ENCODE measurements at places on chromosomes 11 and 22.

- DNase-seq, result no peak
Measured at GRCh38 chr11:98710986-98711385, 309.8 kb upstream of the CNTN5 start.

GRCh38 chr11:63146581-63146980 is 2.6 kb upstream of the SLC22A24 start:
- DNase-seq, result no peak

DNA sequence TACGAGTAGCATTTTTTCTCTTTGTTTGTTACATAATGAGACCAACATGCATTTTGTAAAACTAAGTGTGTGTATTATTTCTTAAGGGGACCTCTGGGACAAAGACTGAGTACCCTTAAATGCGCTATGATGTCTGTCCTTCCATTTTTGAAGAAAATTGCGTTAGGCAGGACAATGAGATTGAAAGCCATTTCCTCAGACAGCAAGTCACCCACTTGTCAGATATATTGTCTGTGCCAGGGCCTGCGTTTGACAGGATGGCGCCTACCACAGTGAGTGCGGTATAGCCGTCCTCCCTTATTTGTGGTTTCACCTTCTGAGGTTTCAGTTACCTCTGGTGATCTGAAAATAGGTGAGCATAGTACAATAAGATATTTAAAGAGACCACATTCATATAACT is 2.2 kb downstream of the AP2A2 start:
- no peak for DNase-seq

DNA sequence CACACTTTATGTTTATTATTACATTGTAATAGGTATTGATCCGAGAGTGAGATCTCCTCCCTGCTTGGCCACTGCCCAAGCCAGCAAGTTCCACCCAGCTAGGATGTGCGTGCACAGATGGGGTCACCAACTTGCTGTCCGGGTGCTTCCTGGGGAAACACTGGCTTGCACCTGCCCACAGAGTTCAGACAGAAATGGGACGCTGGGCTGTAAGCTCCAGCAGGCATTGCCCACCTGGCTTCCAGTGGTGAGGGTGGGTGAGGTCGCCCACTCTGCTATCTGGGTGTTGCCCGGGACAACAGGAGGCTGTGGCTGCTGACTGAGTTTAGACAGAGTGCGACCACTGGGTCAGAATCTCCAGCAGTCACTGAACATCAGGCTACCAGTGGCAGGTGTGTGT is 289.8 kb upstream of the ANO3 start:
- no peak for DNase-seq

DNA sequence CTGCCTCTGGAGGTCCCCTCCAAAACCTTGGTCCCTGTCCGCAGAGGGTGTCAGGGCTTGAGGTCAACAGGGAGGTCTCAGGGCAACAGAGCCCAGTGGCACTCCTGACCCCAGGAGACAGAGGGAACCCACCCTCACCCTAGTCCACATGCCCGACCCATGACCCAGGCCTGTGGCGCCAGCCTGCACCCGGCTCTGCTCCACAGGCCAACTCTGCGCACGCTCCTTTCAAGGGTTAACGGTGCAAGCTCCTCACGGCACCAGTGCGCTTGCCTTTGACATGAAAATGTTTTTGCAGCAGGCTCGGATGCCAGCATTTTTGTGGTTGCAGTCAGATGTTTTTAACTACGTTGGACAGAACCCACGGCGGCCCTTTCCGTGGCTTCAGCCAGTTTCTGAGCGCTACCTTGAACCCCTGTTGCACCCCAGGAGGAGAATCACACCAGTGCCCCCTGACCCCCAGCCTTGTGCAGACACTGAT is 68.6 kb downstream of the CDKN1C start:
- DNase-seq, result no peak

DNA sequence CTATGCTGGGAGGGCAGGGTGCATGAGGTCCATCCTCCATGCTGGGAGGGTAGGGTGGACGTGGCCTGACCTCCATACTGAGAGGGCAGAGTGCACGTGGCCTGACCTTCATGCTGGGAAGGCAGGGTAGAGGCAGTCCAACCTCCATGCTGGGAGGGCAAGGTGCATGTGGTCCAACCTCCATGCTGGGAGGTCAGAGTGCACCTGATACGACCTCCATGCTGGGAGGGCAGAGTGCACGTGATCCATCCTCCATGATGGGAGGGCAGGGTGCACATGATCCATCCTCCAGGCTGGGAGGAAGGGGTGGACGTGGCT is 622.2 kb downstream of the BRD1 start:
- DNase-seq, result no peak

GRCh38 chr11:92886243-92886905 is 83.1 kb upstream of the MTNR1B start:
- peak; percentile 53 for DNase-seq

- DNase-seq, result no peak
Measured at GRCh38 chr11:80638296-80638695, 1197.5 kb upstream of the TENM4 start.

- no peak for DNase-seq
Measured at GRCh38 chr22:19902245-19902715, 39.3 kb upstream of the COMT start.

DNA sequence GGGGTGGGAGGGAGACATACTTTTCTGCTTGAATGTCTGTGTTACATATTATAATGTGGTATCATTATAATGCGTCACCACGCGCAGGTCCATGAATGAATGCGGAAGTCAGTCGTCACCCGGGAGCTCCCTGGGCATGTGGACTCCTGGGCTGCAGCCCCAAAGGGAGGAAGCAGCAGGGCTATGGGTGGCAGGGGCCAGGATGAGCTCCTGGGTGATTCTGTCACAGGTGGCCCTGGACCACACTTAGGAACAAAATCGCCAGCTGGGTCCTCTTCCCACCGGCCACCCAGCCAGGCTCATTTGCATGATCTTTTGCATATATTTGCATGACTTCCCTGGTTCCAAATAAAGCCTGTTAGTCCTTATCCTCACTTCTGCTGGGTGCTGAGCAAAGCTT is 51.2 kb downstream of the KCNJ4 start:
- DNase-seq, result no peak

DNA sequence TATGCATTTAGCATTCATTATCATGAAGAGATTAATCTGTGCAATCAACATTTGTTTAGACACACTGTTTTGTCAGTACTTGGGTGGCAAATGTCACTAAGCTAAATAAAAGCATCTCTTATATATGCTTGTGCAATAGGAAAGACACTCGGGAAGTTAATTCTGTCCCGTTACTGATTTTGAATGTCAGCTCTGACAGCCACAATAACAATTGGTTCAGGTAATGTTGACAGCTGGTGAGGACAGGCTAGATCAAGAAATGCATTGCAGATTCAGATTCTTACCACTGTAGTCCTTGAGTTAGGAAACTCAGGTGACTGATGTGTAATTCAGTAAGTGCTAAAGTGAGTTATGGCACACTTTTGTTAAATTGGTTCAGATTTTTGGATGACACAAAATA is 523.8 kb upstream of the FAT3 start:
- DNase-seq, result no peak

- DNase-seq, result no peak
Measured at GRCh38 chr11:114564831-114565230, 5.2 kb upstream of the NXPE1 start.

GRCh38 chr11:108768370-108768769 is 103.5 kb downstream of the DDX10 start:
- DNase-seq, result no peak

- no peak for DNase-seq
Measured at GRCh38 chr11:46414466-46414796, 22.9 kb upstream of the CHRM4 start.

DNA sequence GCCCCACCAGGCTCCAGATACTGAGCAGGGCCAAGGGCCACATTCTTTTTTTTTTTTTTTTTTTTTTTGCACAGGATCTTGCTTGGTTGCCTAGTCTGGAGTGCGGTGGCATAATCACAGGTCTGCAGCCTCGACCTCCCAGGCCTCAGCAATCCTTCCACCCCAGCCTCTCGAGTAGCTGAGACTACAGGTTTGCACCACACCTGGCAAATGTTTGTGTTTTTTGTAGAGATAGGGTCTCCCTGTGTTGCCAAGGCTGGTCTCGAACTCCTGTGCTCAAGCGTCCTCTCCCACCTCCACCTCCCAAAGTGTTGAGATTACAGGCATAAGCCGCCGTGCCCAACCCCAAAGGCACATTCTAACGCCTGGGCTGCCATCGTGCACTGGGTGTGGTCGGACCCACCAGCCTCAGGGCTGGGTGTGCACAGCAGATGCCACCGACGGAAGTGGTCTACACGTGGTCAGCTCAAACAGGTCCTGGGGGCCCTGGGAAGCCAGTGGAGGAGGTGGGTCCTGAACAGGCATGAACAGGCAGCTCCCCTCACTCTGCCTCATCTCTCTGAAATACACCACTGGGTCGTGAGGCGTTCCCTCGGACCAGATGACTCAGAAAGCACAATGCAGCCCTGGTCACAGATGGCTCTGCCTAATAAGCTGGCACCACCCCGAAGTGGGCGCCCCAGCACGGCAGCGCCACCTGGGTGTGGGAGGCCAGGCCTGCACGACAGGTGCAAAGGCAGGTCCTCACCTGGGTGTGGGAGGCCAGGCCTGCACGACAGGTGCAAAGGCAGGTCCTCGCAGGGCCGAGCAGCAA is 5.1 kb upstream of the B4GALNT4 start:
- DNase-seq, result no peak

GRCh38 chr11:103792981-103793468 is 243.4 kb upstream of the DDI1 start:
- no peak for DNase-seq

DNA sequence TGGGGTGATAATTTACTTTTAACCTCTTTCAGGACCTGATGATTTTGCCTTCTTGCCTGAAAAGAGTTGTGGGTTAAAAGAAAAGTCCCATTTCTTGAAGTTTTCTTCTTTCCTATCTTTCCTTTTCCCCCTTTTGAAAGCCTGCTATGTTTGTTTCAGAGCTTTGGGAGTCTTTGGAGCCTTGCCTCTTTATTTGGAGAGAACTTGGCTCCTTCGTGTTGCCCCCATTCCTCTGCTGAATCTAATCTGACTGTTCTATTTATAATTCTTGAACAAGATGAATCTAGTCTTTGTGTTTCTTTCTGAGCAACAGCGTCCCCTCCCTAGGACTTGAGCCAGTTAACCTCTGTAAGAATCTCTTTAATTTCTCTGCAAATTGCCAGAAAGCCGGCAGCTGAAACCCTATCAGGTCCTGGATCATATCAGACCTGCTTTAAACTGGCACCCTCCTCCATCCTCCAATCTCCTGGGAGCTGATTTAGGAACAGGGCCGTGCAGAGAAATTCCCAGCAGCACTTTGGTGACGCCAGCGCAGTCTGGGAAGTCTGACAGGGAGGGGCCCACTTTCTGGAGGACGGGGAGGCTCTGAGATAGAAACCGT is 289.1 kb upstream of the SORL1-AS1 start:
- no peak for DNase-seq

- no peak for DNase-seq
Measured at GRCh38 chr11:58905011-58905720, 34.1 kb upstream of the GLYATL1 start.

DNA sequence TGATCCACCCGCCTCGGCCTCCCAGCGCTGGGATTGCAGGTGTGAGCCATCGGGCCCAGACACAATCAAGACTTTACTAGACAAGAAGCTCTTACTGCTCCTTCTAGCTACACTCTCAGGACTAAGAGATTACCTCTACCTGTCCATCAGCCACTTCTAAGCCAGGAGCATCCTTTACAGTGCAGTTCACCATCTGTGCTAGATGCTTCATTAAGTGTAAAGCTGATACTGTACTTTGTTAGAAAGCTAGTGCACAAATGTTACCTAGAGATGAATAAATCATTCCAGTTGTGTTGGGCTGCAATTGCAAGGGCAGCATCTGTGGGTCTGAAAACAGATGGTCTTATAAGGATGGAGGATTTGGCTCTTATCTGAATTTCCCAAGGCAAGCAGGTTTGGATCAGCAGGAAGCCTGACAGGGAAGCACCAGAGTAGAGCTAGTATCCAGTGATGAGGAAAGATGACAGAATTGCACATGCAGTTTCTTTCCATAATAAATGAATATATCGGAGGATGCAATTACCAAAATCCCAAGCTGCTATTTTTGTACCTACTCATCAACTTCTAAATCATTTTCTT is 58.3 kb downstream of the FAM168A start:
- no peak for DNase-seq

- DNase-seq, result no peak
Measured at GRCh38 chr11:75432911-75433321, at the start of gene KLHL35. TSS of gene KLHL35 (minus strand) at chr11:75433203. CDS start at chr11:75430629, 2,574 bp downstream.

GRCh38 chr11:9708544-9708943 is 44.7 kb downstream of the SWAP70 start:
- DNase-seq, result peak; percentile 75

DNA sequence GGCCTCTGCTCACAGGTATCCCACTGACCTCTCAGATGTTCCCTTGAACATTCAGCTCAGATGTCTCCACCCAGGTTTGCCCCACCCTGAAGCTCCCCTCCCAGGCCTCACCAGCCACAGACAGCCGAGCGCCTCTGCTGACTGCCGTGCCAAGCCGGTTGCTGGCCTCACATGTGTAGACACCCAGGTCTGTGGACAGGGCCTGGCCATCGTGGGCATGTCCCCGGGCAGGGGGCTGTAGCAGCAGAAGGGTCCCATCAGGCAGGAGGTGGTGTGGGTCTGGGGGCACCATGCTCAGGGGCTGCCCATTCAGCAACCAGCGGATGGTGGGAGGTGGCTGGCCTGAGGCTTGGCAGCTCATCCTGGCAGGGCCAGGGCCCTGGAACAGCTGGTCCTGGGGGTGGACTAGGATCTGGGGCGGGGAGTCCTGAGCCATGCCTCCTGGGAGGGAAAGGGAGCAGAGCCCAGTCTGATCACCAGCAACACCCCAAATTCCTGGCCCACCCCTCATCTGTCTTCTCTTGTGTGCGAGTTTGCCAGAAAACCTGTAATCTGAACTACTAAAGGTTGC is 759 bp downstream of the ROBO4 start:
- no peak for DNase-seq

DNA sequence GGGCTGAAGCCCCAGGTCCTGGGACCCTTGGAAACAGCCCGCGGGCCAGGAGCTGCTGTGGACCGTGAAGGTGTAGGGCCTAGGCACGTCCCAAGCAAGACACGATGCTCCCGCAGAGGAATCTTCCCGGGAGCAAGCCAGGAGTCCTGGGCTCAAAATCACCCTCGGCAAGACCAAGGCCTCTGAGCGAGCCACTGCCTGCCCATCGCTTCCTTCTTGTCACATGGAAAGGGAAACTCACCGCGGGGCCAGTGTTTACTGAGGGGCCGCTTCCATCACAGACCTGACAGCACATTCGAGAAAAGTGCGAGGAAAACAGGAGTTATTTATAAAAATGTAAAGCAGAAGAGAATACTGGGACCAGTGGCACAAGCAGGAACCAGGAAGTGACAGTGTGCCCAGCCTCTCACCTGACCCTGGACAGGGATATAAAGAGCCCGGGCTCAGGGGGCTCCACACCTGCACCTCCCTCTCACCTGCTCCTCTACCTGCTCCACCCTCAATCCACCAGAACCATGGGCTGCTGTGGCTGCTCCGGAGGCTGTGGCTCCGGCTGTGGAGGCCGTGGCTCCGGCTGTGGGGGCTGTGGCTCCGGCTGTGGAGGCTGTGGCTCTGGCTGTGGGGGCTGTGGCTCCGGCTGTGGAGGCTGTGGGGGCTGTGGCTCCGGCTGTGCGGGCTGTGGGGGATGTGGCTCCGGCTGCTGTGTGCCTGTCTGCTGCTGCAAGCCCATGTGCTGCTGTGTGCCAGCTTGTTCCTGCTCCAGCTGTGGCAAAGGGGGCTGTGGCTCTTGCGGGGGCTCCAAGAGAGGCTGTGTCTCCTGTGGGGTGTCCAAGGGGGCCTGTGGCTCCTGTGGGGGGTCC is at the start of gene KRTAP5-5:
TSS of gene KRTAP5-5 (plus strand) at position 450 of the 860 bp plus-strand sequence. CDS start at position 516, 66 bp downstream.
- DNase-seq, result no peak

GRCh38 chr11:111379602-111380136 is 594 bp upstream of the POU2AF1 start:
- DNase-seq, result no peak

GRCh38 chr11:78304201-78304600 is 113.4 kb downstream of the GAB2 start:
- DNase-seq, result no peak
